ENCODE measurements at places on chromosomes 3 and 15. TPM values are rescaled to one million over a fixed set of nuclear protein-coding genes. Genes with fewer than 3 reads are reported as not detected.

The RTP1 gene
- total RNA-seq, result not detected

The CHRD gene
- 1.5 TPM for total RNA-seq

The GRAMD2A gene
- 0.12 TPM for total RNA-seq

The TXNRD3 gene
- total RNA-seq, result 9.0 TPM

Measured in pericardium fibroblast (primary cell).